ENCODE measurements at places on chromosomes 1 and 21.

- DNase-seq: no peak
Measured at GRCh38 chr1:36536727-36537126, 54.0 kb upstream of the CSF3R start.

DNA sequence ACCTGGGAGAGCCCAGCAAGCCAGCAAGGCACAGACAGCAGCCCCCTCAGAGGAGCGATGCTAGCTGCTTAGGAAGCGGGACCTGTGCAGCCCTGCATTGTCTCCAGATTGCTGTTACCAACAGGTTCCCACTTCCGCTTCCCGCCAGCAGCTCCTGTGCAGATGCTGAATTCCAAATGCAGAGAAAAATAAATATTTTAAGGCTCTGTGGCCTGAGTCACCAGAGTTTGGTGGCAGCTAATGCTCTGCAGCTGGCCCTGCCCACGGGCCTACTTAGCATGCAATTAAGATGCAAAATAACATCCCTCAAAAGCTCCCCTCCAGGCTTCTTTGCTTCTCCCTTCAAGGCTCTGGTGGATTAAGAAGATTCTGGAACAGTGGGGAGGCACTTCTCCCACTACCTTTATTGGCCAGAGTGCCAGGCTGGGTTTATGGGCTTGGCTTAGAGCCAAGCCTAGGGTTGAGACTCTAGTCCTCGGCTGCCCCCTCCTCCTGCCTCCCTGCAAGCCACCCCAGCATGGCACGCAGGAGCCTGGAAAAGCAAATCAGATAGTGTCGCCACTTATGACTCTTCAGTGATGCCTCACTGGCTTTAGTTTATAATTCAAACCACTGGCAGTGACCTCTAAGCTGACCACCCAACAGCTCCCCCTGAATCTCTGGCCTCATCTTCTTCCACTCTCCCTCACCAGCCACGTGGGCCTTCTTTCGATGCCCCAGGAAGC, 207.1 kb upstream of the ZC3H12A start:
- DNase-seq: no peak

- DNase-seq: no peak
Measured at GRCh38 chr1:23422941-23423340, 1.6 kb downstream of the TCEA3 start.

GRCh38 chr1:60427194-60427593, 353.6 kb upstream of the C1orf87 start:
- DNase-seq: no peak

DNA sequence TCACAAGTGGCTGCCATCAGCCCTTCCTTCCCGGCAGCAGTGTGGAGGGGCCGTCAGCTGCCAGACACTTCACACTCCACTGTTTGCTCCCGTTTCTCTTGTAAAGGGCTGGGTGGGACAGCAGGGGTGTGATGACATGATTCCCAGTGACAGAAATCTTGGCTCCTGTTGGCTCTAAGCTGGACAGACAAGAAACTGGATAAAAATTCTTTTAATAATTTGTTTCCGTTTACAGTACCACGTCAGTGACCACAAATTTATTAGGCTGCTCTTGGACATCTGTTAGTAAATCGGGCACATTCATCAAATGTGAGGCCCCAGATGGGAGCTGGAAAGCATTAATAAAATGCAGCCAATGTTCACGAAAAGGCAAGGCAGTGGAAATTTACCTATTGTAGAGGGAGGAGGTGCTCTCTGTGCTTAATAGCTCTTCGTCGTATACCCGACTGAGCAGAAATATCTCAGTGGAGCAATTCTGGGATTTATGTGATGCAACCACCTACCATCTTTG, 353.7 kb upstream of the GREM2 start:
- peak; percentile 95 for DNase-seq

DNA sequence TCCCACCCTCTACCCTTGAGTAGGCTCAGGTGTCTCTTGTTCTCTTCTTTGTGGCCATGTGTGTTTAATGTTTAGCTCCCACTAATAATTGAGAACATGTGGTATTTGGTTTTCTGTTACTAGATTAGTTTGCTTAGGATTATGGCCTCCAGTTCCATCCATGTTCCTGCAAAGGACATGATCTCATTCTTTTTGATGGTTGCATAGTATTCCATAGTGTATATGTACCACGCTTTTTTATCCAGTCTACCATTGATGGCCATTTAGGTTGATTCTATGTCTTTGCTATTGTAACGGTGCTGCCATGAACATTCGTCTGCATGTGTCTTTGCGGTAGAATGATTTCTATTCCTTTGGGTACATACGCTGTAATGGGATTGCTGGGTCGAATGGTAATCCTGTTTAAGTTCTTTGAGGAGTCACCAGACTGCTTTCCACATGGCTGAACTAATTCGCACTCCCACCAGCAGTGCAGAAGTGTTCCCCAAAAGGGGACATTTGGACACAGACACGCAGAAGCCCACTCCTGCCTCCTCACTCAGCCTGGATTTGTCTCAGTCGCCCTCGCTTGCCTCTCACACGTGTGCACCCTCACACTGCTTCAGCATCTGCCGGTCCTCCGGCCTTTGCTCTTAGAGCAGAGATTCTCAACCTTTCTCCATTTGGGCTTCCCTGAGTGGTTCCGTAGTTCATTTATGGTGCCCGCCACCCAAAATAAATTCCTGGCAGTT, 3.7 kb downstream of the MX2 start:
- DNase-seq: no peak

GRCh38 chr1:237562242-237562823, 328.4 kb downstream of the ZP4 start:
- DNase-seq: no peak

DNA sequence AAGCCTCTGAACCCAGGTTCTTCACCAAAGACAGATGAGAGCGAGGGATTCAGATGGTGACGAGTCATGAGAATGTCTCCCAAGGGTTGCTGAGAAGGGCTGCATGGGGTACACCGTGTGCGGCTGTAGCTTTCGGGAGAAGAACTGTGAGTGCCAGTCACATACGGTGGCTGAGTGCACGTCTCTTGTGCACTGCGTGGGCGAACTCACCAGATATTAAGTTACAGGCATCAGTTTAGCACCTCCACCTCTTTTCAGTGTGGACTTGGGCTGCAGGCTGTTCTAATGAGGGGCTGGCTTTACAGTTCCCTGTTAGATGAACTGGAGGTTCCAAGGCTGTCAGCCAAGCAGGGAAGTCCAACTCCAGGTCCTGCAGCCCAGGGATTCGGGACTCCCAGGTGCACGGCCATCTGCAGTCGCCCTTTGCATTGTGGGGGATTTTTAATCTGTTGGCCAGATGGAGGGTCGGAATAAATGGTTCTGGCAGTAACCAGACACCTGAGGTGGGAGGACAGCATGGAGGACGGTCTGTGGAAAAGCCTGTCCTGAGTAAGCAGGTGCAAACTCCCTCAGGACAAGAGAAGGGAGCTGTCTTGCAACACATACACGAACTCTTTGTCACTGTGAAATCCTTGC, 26.5 kb upstream of the AVPR1B start:
- DNase-seq: peak; percentile 45

DNA sequence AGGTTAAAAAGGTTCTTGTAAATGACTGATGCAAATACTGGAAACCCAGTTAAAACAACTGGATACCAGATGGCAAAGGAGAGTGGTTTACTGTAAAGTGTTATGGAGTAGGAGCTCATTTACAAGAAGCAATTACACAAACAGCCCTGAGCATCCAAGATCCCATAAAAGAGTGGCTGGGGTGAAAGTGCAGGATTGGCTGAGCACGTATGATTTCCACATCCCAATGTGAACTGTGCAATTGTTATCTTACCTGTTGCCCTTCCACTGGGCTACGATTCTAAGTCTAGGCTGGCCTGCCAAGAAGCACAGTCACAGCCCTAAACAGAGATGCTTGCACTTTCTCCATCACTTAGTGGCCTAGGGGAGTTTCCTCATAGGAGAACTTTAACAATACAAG, 277.6 kb upstream of the RUNX1 start:
- no peak for DNase-seq

GRCh38 chr1:156809281-156809680, 7.4 kb downstream of the SH2D2A start:
- DNase-seq: no peak

- no peak for DNase-seq
Measured at GRCh38 chr1:200856716-200857357, 15.9 kb upstream of the GPR25 start.

- no peak for DNase-seq
Measured at GRCh38 chr1:31072304-31072746, 6.8 kb upstream of the PUM1 start.
